Large intestine (tissue), 12 donors: ENCODE measurements at places on chromosomes 7 and 10.

DNA sequence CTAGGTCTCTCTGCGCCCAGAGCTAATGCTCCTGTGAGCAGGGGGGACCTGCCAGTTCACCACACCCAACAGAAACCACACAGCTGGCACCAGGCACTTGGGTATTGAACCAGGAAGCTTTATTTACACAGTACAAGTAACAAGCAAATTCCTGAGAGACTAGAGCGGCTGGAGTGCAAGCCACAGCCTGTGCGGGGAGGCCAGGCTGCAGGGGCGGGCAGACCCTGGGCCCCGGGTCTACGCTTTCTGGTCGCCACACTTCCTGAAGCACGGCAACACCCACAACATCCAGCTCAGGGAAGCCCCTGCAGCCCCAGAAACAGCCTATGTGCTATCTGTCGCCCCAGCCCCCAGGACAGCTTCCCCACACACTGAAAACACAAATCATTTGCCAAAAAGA lies 125.0 kb downstream of the FAM53B start:
- H3K27ac ChIP-seq, result no peak overlapping the region
- H3K27me3 ChIP-seq, result no peaks in the 10 kb centered on the region
- DNase-seq, result no peak
- peaks cover 69% of the 10 kb centered on the region for H3K36me3 ChIP-seq

GRCh38 chr10:97001183-97001991 lies 169.3 kb downstream of the LCOR start:
- peak overlapping the region; percentile 16 for H3K27ac ChIP-seq
- H3K36me3 ChIP-seq, result no peaks in the 10 kb centered on the region
- no peak overlapping the region for H3K4me3 ChIP-seq

- no peaks in the 10 kb centered on the region for H3K27me3 ChIP-seq
- no peaks in the 10 kb centered on the region for H3K4me1 ChIP-seq
- H3K36me3 ChIP-seq, result no peaks in the 10 kb centered on the region
- no peak overlapping the region for H3K27ac ChIP-seq
- DNase-seq, result no peak
- no peak overlapping the region for H3K4me3 ChIP-seq
Measured at GRCh38 chr10:84907461-84908009, 579.1 kb downstream of the CCSER2 start.

DNA sequence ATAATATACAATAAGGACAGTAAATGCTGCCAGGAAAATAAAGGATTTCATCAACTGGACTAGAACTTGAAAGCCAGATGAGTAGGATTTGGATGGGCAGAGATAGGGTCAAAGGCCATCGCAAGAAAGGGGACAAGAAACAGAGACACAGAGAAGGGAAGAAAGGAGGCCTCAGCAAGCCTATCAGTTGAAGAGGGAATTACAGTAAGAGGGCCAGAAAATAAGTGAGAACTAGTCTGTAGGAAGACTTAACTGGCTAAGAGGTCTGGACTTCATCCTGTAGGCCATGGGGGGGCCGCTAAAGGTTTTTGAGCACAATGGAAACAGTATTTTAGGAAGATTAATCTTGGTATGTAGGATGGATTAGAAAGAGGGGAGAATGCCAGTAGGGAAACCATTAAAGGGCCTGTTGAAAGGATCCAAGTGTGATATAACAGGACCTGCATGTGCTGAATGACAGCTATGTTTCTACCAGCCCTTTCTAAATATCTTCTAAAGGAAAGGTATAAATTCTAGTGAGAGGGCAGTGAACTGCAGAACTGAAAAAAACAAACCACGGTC lies 174.4 kb downstream of the CHCHD3 start:
- H3K27ac ChIP-seq, result no peak overlapping the region
- DNase-seq, result no peak
- no peaks in the 10 kb centered on the region for H3K36me3 ChIP-seq
- no peak overlapping the region for H3K4me3 ChIP-seq
- H3K27me3 ChIP-seq, result no peaks in the 10 kb centered on the region
- H3K4me1 ChIP-seq, result no peaks in the 10 kb centered on the region

DNA sequence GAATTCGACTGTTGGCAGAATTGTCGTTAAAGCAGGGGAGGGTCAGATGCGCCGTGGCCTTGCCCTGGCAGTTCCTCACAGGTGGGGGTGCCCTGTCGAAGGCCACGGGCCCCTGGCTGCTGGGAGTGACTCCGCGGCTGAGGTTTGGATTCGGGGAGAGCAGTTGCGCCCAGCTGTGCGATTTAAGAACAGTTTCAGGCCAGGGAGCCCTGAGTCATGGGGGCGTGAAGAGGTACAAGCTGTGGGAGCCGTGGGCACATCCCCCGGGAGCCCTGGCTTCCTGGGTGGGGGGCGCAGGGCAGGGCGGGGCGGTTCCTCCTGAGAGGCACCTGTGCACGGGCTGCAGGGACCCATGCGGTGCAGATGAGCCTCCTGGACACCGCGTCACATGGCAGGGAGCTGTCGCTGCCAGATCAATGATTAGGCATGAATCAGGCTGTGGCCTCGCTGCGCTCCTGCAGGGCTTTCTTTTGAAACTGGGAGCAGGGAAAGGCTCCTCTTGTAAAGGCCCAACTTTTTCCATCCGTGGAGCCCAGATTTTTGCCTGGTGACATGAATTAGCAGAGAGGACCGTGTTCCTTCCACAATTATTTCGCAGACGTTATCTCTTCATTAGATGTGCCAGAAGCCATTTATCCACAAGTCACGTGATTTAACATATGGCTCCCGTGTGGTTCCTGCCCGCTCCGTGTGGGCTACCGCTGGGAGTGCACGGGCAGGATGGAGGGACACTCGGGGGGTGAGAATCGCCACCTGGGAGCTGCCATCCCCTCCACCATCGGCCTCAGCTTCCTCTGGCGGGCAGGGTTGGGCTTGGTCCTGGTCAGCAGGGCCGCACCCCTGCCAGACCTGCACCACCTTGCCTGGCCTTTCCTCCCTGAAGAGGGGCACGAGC lies 918 bp downstream of the PWWP2B start:
- peak overlapping the region; percentile 91 for H3K27ac ChIP-seq
- peaks cover 27% of the 10 kb centered on the region for H3K36me3 ChIP-seq
- DNase-seq, result peak; percentile 74
- H3K4me1 ChIP-seq, result peaks cover 56% of the 10 kb centered on the region

DNA sequence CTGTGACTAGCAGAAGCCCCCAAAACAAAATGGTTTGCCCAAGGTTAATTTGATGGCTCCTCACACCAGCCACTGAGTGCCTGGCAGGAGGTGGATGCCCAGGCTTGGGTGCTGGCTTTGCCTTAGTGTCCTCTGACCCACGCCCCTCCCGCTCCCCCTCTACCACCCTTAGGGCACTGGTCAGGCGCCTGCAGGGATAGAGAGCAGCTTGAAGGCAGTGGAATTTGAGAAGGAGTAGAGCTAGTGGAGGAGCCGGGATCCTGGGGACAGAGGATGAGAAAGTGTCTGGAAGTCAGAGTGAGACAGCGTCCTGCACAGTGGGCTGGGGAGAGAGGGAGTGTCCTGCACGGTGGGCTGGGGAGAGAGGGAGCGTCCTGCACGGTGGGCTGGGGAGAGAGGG lies 139.4 kb downstream of the DNAJB6 start:
- no peaks in the 10 kb centered on the region for H3K27me3 ChIP-seq
- H3K36me3 ChIP-seq, result no peaks in the 10 kb centered on the region
- no peak for DNase-seq
- no peak overlapping the region for H3K27ac ChIP-seq
- H3K4me3 ChIP-seq, result no peak overlapping the region

DNA sequence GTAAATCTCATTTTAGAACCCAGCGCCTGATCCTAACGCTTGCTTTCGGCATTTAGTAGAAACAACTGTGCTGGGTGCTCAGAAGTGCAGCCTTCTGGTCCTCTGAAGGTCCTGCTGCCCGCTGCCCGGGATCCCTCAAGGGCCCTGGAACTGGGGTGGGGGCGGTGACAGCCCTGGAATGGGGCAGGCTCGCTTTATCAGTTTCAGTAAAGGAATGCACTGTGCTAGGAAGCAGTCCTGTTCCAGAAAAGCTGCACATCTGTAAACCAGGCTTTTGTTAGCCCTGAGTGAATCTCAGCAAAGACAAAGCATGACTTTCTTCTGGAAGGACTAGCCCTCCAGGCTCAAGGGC lies 254.6 kb downstream of the TNS3 start:
- H3K4me3 ChIP-seq, result no peak overlapping the region
- H3K4me1 ChIP-seq, result peaks cover 46% of the 10 kb centered on the region
- H3K27ac ChIP-seq, result peak overlapping the region; percentile 79
- H3K36me3 ChIP-seq, result peaks cover 50% of the 10 kb centered on the region
- DNase-seq, result no peak
- H3K27me3 ChIP-seq, result no peaks in the 10 kb centered on the region

- peaks cover 45% of the 10 kb centered on the region for H3K36me3 ChIP-seq
- no peak for DNase-seq
- no peak overlapping the region for H3K4me3 ChIP-seq
- no peaks in the 10 kb centered on the region for H3K27me3 ChIP-seq
- H3K27ac ChIP-seq, result no peak overlapping the region
Measured at GRCh38 chr7:55144333-55145317, 125.8 kb downstream of the EGFR start.

GRCh38 chr7:151886783-151887182 lies 9.9 kb upstream of the PRKAG2 start:
- H3K27me3 ChIP-seq, result no peaks in the 10 kb centered on the region
- H3K36me3 ChIP-seq, result no peaks in the 10 kb centered on the region
- H3K27ac ChIP-seq, result no peak overlapping the region
- H3K4me3 ChIP-seq, result no peak overlapping the region

- H3K4me3 ChIP-seq, result no peak overlapping the region
- H3K4me1 ChIP-seq, result no peaks in the 10 kb centered on the region
- H3K27me3 ChIP-seq, result no peaks in the 10 kb centered on the region
- H3K27ac ChIP-seq, result no peak overlapping the region
- no peaks in the 10 kb centered on the region for H3K36me3 ChIP-seq
Measured at GRCh38 chr10:33038672-33039071, 80.6 kb upstream of the ITGB1 start.

DNA sequence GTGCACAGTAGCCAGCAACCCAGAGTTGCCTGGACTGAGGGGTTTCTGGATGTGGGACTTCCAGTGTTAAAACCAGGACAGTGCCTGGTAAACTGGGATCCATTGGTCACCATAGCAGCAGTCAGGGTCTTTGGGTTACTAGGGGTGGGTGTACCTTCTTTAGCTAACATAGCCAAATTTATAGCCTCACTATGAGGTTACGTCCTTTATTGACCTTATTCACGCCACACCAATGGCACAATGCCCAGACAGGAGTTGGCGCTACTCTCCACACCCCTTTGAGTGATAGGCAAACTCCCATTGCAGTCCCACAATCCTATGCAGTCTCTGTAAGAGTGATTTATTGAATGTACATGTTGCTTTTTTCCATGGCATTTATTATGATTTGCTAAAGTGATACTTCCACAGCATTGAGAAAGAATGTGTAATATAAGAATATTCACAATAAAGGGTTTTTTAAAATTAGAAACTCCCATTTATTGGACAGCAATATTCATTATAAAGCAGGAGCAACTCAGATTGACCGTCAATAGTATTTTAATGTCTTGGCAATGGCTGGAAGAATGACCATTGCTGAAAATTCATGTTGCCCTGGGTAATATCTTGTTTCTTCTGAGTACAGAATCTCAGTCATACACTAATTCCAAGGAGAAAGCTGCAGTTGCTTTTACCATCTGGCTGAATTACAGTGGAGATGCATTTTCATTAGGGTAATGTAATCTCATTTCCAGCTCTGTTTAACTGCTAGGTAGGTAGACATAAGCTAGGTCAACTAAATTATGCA lies 26.1 kb downstream of the IFIT5 start:
- no peaks in the 10 kb centered on the region for H3K4me1 ChIP-seq
- H3K27ac ChIP-seq, result no peak overlapping the region

DNA sequence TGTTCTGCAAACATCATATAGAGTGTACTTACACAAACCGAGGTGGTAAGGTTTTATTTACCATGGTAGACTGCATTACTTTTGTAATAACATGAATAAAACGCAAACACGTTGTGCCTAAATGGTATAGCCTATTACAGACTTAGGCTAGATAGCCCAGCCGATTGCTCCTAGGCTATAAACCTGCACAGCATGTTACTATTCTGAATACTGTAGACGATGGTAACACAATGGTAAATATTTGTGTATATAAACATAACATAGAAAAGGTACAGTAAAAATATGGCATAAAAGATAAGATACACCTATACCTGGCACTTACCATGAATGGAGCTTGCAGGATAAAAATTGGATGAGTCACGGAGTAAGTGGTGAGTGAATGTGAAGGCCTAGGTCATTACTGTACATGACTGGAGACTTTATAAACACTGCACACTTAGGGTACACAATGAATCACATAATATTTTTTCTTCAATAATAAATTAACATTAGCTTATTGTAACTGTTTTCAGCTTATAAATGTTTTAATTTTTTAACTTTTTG lies 16.3 kb downstream of the AKR1D1 start:
- H3K4me3 ChIP-seq, result no peak overlapping the region
- no peaks in the 10 kb centered on the region for H3K36me3 ChIP-seq

DNA sequence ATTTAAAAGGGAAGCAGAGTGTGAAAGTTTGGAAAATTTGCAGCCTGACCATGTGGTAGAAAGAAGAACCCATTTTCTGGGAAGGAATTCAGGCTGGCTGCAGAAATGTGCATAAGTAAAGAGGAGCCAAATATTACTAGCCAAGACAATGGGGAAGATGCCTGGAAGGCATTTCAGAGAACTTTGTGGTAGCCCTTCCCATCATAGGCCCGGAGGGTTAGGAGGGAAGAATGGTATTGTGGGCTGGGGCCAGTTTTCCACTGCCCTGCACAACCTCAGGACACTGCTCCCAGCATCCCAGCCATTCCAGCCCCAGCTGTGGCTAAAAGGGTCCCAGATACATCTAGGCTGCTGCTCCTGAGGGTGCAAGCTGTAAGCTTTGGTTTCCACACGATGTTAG lies 278.5 kb upstream of the BMPER start:
- H3K27me3 ChIP-seq, result no peaks in the 10 kb centered on the region
- no peak for DNase-seq
- H3K4me1 ChIP-seq, result no peaks in the 10 kb centered on the region

- H3K4me1 ChIP-seq, result no peaks in the 10 kb centered on the region
- DNase-seq, result no peak
- no peak overlapping the region for H3K27ac ChIP-seq
- no peaks in the 10 kb centered on the region for H3K36me3 ChIP-seq
Measured at GRCh38 chr7:4123823-4124222, 558.3 kb upstream of the FOXK1 start.

DNA sequence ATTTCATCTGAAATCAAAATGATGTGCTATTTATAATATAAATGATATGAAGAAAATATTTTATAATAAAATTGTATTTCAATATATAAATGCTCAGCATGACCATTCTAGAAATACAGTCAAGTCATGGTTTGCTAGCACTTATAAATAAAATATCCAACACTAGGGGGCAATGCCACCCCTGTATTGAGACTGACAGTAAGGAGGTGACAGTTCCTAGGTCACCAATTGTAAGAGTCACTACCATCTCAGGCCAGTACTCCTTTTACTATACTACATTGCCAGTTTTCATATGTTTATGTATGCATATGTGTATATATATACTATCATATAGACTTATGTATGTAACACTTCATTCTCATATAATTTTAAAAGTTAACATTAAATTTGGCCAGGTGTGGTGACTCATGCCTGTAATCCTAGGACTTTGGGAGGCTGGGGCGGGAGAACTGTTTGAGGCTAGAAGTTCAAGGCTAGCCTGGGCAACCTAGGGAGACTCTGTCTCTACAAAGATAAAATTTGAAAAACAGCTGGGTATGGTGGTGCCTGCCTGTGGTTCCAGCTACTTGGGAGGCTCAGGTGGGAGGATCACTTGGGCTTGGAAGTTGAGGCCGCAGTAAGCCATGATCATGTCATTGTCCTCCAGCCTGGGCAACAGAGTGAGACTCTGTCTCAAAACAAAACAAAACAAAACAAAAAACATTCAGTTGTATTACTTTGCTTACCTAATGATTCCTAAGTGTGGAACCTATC lies 2.4 kb upstream of the CNOT4 start:
- no peak overlapping the region for H3K4me3 ChIP-seq
- H3K36me3 ChIP-seq, result no peaks in the 10 kb centered on the region
- DNase-seq, result peak; percentile 31
- H3K4me1 ChIP-seq, result no peaks in the 10 kb centered on the region
- no peaks in the 10 kb centered on the region for H3K27me3 ChIP-seq
